ENCODE measurements at places on chromosomes 2 and 18. TPM values are rescaled to one million over a fixed set of nuclear protein-coding genes. Genes with fewer than 3 reads are reported as not detected.

Gene ST6GAL2
- total RNA-seq, result 1.6 TPM

Gene SETBP1
- total RNA-seq, result 3.5 TPM

Gene PSTPIP2
- 1.5 TPM for total RNA-seq

Gene ONECUT2
- not detected for total RNA-seq

Gene IDH1
- 160 TPM for total RNA-seq

Gene CAPN14
- not detected for total RNA-seq

Gene TUBA3E
- total RNA-seq, result not detected

Gene REEP1
- 0.12 TPM for total RNA-seq

Gene SEMA4C
- 28.2 TPM for total RNA-seq

Gene AOX1
- 50.3 TPM for total RNA-seq

Gene TWIST2
- total RNA-seq, result 114 TPM

Gene SULT1C2
- not detected for total RNA-seq

Gene REG3A
- not detected for total RNA-seq

Gene KDSR
- 23.7 TPM for total RNA-seq

Gene AGXT
- not detected for total RNA-seq

Gene ERFE
- total RNA-seq, result 11.2 TPM

Gene COBLL1
- total RNA-seq, result 3.7 TPM

Measured in pericardium fibroblast (primary cell).